ENCODE measurements at places on chromosomes 4 and X.

DNA sequence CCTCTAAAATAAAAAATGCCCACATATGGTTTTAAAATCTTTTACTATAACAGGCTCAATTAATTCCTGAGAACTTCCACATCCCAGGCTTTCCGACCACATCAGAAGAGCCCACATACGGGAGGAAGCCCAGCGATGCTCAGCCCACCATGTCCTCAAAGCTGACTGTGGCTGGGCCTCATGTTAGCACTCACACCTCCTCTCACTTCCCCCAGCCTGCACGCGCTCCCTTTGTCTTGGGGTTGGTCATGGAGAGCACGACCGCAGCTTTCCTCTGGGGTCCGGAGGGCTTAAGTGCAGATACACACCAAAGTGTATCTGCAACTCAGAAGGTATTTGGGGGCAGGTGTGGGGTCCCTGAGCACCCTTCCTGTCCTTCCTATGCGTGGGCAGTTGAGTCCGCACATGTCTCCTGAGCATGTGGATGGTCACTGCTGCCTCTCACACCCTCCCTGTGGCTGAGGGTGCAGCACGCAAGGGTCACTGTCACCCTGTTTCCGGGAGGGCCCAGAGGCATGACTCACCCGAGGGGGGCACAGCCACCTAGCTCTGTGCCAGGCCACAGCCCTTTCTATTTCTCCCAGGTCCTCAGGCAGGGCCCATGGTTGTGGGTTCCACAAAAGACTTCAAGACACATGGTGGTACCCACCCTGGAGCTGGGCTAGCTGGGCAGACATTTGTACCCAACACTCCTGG lies 21.2 kb downstream of the WDR1 start:
- DNase-seq = no peak

GRCh38 chr4:102774254-102774653 lies 13.5 kb upstream of the MANBA start:
- no peak for DNase-seq

- DNase-seq = no peak
These were observed 638 bp downstream of the BLTP1 start for GRCh38 chr4:122152711-122153226.

DNA sequence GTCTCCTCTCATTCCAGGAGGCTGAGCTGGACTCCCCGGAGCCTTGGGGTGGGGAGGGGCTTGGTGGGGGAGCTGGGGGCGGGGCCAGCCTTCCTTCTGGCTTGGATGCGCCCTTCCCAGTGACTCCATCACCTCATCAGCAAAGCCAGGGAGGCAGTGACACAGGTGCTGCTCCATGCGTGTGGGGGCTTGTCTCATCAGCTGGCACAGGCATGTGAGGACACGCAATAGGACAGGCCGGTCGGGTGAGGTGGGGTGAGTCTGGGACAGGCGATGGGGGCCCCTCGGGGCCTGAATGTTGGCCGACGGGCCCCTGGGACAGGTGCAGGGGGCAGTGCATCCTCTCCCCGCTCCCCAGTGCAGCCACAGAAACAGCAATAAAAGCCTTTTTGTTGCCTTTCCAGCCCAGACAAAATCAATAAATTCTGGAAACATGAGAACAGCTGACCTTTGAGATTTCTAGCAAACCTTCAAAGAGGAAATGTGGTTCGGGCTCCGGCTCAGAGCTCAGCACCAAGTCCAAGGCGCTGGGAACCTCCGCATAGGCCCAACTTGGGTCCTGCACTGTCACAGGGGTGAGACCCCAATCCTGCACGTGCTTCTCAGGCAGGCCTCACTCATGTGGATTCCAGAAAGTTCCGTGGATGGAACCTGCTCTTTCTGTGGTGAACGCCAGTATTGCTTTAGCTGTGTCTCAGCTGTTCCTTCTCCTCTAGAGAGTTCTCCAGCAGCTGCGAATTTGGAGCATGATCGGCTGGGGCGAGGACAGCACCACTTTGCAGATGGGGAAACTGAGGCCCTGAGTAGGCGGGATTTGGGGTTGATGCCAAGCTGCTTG lies 18.5 kb downstream of the ADRA2C start:
- DNase-seq = no peak

GRCh38 chrX:21150208-21150607 lies 224.0 kb upstream of the CNKSR2 start:
- no peak for DNase-seq

DNA sequence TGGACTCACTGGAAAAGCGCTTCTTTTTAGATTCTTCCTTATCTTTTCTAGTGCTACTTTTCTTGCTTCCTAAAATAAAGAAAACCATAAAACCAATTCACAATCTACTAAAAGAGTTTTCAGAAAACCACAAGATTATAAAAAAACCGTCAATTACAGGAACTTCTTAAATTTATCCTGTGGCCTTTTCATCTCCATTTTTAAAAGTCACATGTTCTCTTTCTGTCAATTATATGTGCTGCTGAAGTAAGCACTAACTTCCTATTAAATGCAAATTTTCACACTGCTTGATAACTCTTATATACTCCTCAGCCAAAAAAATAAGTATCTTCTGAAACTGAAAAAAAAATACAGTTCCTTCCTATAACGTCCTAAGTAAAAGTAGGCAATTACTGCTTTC lies 32.8 kb downstream of the CENPC start:
- no peak for DNase-seq

GRCh38 chr4:38157592-38157991 lies 197.4 kb downstream of the PTTG2 start:
- DNase-seq = no peak

DNA sequence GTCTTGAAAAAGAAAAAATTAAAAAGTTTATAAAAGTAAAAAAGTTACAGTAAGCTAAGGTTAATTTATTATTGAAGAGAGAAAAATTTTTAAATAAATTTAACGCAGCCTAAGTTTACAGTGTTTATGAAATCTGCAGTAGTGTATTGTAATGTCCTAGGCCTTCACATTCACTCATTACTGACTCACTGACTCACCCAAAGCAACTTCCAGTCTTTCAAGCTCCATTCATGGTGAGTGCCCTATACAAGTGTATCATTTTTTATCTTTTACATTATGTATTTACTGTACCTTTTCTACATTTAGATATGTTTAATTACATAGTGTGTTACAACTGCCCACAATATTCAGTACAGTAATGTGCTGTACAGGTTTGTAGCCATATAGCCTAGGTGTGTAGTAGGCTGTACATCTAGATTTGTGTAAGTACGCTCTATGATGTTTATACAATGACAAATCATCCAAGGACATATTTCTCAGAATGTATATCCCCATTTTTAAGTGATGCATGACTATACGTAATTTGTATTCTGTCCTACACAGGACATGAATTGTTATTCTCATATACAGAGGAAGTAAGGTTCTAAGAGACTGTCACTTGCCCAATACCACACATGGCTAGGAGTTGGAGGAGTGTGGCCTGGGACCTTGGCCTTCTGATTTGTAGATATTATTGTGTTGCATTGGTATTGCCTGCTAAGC lies 19.5 kb upstream of the PDCL2 start:
- DNase-seq = no peak

DNA sequence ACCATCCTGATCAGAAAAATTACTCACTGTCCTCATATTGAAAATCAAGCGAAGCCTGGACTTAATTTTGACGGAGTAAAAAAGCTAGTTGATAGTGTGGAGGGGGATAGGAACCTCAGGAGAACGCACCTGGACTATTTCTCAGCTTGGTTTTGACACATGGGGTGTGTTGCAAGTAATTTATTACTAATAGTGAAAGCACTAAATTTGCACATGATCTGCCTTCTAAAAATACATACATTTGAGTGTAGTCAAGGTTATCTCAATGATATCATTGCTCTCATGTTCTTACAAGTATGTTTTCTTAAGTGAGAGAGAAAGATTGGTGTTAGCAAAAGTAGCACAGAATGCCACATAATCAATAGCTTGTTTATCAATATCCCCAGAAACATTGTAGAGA lies 29.5 kb downstream of the LRIT3 start:
- no peak for DNase-seq

- no peak for DNase-seq
These were observed 4.4 kb upstream of the FAT1 start for GRCh38 chr4:186727977-186728519.

GRCh38 chr4:164856396-164856795 lies 20.6 kb upstream of the APELA start:
- no peak for DNase-seq

DNA sequence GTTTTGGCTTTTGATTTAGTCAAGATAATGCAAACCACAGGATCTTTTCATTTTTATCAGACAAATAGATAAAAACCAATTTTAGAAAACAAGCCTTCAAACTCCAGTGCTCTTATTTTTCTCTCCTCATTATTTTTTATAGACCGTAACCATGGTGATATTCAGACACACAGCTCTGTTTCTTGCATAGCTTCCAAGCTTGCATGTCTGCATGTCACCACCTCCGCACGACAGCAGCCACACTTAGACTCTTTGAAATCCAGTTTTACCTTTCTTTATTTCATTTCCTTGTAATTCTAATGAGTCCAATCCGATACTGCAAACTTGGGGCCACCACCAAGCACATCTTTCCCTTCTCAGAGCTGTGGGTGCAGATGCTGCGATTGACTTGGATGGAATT lies 94.3 kb upstream of the GPM6A start:
- no peak for DNase-seq

DNA sequence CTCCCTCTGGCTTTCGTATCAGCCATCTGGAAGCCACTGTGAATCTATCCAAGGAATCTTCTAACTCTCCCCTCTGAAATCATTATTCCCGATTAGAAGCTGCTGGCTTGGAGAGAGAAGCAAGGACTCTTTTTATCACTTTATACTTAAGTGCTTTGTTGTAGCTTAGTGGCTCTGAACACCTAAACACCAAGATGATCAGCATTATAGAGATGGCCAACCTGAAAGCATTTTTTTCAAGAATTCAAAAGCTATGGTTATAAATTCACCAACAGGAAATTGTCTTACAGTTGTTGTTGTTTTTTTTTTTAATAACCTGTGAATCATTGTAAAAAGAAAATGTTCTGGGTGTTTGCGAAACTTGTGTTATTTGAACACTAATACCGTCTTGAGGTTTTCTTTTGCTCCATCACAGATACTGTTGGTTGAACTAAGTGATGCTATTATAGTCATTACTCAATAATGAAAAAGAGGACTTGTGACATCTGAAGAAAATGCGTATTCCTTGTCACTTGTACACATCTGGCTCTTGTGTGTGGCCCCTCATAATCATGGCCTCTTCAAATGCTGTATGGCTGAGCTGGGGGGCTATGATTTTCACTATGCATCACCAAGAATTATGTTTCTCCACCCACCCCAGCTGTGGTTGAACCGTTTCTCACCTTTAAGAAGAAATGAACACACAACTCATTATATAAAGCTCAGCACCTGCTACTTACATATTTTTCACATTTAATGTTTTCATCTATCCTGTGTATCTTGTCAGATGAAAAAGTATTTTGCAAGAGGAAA lies 11.8 kb upstream of the SMIM43 start:
- DNase-seq = no peak

DNA sequence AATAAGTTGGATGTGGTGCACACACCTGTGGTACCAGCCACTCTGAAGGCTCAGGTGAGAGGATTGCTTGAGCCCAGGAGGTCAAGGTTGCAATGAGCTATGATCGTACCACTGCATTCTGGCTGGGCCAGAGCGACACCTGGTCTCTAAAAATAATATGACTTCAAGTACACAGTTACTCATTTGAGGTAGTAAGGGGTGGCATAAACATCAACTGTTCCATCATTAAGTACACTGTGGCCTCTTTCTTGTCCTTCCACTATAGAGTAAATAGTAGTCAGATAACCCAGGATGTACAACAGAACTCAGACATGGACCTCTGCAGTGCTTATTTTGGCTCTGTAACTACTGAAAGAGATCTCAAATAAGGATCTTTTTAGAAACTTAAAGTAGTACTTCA lies 10.6 kb downstream of the FAM9B start:
- DNase-seq = no peak

DNA sequence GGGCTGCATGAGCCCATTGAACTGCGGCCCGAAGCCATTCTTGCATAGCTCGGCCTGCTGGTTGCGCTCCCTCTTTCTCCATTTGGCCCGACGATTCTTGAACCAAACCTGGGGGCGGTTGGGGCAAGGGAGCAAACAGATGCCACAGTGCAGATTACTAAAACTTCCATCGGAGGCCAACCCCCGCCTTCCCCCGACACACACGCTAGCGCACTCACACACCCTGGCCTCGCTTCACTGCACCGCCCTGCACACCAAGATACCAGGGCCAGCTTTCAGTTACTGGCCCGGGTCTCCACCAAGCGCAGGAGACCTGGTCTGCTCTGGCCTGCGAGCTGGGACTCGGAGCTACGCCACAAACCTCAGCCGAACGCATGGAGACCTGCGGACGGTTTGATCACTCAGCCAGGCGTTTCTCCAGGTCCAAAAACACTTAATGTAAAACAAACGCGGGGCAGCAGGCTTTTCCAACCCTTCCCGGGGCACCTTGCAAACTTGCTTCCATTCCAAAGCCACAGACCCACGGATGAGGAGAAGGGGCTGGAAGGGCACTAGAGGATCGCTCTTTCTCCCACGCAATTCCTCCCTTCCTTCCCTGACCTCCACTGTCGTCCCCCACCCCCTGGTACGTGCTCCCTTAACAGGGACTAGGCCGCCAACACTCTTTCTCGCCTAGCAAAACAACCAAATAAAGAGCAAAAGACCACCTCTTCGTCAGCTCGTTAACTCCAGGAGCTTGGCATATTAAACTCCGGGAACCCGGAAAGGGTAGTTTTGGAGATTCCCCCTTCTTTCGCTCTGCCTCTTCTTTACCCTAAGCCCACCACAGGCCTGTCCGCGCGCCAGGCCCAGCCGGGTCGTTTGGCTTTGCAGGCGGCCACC lies 4.1 kb downstream of the PITX2 start:
- DNase-seq = no peak

GRCh38 chr4:169282429-169283113 lies 11.8 kb upstream of the SH3RF1 start:
- DNase-seq = no peak

- DNase-seq = no peak
These were observed 339.1 kb downstream of the PAPSS1 start for GRCh38 chr4:107380836-107381438.

- DNase-seq = no peak
These were observed 39.4 kb upstream of the PHOX2B start for GRCh38 chr4:41787931-41788330.
